Left forelimb (tissue), 1 donor: ENCODE measurements at places on chromosomes 2 and 18.

DNA sequence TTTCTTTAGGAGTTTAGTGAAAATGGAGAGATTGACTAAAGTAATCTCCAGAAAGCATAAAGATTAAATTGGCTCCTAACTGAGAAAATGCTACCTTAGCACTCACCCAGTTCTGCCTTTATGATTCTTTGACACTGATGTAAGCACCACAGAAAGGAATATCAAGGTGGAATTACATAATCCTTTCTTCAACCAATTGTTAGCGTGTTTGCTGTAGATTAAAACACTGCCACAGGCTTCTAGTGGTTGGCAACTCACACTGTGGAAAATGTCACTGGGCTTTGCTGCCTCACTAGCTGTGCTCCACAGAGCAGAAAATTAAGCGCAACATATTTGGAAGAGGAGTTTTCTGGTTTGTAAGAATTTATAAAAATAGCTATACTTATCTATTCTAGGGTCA, 104.1 kb downstream of the DLGAP1 start:
- DNase-seq: no peak

DNA sequence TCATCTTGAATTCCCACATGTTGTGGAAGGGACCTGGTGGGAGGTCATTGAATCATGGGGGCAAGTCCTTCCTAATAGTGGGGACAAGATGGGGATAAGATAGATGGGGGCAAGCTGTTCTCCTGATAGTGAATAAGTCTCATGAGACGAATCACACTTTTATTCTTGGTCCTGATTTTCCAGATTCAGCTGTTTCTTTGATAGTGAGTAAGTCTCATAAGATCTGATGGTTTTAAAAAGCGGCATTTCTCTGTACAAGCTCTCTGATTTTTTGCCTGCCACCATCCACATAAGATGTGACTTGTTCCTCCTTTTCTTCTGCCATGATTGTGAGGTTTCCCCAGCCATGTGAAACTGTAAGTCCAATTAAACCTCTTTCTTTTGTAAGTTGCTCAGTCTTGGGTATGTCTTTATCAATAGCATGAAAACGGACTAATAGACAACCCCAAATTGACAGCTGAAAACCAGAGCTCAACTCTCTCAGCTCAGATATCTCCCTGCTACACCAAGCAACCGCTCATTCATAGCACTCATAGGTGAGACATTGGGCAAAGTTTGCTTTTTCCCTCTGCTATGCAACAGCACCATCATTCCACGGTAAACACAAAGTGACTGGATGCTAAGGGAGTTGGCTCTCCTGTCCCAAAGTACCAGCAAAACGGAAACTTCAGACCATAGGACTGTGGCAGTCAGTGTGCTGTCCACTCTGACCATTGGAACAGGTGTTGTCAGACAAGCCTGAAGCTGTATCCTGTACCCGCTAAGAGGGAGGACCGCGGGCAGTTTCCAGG, 44.9 kb upstream of the TBC1D8 start:
- DNase-seq: no peak

DNA sequence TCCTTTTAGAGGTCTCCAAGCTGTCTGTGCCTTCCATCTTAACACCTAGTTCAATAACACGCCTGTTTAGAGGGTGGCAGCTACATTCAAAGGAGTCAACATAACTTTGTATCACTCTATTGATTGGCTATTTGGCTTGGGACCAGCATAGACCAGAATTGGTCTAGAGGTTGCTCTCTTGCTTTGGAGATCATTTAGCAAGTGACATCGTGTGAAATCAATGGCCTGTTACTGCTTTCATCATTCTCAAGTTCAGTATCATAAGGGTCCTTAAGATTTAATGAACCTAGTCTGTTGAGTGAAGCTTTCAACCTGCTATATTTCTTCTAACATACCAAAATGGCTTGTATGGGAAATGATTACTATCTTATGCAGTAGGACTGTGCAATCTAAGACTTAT, 768.2 kb downstream of the NRXN1 start:
- DNase-seq: no peak

DNA sequence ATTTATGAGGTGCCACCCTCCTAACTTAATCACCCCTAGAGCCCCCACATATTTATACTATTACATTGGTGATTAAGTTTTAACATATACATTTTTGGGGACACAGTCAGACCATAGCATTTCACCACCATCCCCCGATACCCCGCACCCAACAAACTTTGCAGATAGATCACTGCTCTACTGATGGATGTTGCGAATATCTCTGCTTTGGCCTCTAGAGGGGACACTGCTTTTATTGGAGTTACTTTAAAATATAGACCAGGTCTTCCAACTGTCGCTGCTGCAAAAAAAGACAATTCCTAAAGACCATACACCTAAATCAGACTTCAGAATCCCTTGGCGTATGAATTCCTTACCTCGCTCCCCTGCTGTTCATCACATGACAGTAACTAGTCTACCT, 115.8 kb upstream of the FSHR start:
- DNase-seq: no peak

DNA sequence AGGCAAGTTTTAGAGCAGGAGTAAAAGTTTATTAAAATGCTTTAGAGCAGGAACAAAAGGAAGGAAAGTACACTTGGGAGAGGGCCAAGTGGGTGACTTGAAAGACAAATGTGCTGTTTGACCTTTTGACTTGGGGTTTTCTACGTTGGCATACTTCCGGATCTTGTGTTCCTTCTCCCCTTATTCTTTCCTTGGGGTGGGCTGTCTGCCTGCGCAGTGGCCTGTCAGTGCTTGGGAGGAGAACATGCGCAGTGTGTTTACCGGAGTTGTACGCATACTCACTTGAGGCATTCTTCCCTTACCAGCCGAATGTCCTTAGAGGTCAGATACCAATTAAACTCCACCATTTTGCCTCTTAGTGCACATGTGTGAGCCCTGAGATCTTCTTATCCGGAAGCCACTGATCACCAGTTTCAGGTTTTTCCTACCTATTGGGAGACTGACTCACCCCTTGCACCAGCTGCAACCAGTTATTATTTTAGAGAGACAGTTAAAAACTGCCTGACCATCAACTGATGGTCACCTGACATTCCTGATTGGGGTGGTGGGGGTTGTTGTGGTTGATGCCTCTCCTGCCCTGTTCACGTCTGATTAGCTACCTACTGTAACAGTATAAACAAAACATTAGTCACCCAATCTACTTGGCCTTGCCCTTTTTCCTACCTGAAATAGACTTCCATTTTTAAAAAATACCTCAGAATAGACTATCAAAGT, 67.5 kb downstream of the NYAP2 start:
- DNase-seq: no peak

- DNase-seq: no peak
These were observed 1085.3 kb upstream of the CNTNAP5 start for GRCh38 chr2:122939796-122940195.

DNA sequence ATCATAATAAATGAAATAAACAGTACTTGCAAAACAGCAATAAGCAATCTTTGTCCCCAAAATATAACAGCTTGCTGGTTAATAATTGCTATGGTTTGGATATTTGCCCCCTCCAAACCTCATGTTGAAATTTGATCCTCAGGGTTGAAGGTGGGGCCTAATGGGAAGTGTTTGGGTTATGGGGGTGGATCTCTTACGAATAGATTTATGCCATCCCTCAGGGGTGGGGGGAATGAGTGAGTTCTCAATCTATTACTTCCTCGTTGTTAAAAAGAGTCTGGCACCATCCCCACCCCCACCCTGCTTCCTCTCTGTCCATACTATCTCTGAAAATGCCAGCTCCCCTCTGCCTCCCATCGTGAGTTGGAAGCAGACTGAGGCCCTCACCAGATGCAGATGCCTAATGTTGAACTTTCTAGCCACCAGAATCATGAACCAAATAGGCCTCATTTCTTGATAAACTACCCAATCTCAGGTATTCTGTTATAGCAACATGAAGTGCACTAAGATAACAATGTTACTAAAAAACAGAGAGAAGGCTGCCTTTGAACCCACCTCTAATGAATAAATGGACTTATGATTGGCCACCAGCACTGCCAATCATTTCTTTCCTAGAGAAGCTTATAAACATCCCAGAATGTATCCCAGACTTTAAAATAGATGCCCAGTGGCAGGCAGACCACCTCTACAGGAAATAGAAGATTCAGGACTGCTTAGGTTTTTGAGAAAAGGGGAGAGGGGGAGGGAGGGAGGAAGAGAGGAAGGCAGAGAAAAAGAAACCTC, 90.1 kb downstream of the ALPK2 start:
- DNase-seq: no peak

DNA sequence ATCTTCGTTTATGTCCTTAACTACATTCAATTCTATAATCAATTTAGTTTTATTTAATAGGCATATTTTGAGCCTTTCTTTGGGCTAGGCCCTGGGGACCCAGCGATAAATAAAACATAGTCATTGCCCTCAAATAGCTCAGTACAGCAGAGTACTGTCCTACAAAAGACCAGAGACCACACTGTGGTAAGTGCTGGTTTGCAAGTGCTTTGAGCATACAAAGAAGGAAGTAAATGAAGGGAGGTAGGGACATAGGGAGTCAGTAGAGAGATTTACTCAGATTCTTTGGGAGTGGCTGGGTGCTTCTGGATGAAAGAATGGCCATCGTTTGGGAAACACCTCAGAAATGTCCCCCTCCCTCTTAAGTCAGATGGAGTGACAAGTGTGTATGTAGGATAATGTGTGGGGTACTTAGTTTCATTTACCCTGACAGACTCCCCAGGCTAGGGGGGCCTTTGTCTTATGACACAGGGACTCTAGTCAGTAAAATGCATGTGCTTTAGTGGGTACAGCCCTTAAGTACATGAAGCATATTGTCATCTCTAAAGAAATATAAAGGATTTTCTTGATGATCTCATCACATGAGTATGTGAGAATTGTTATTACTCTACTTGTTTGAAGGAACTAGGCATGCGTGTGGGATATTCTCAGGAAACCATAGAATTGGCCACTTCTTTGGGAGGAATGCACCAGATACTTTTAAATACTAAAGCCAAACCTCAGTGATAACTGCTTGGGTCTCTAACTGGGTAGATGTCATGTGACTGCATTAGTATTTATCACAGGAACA, 35.1 kb downstream of the MAPRE2 start:
- no peak for DNase-seq

GRCh38 chr2:17960925-17961324, 82.5 kb downstream of the KCNS3 start:
- no peak for DNase-seq

DNA sequence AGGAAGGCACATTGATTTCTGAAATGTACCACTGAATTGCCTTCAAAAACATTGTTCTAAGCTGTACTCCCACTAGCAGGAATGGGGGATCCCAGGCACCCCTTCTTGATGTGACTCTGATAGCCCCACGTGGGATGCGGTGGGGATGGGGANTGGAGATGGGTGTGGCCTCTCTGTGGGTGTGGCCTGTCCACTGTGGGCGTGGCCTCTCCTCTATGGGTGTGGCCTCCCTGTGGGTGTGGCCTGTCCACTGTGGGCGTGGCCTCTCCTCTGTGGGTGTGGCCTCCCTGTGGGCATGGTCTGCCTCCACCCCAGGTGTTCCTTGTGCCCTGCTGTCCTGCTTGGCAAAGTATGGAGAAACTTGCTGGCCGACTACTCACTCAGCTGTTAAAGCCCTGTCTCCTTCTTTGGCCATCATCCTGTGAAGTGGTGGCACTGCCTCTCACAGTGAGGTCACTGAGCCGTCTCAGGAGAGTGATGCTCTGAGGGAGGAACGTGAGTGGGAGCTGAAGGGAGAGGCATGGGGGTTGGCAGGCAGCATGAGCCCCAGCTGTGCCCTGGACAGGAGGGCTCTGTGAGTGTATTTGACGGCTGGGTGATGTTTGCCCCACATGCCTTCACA, 6.7 kb upstream of the PARD6G start:
- no peak for DNase-seq

DNA sequence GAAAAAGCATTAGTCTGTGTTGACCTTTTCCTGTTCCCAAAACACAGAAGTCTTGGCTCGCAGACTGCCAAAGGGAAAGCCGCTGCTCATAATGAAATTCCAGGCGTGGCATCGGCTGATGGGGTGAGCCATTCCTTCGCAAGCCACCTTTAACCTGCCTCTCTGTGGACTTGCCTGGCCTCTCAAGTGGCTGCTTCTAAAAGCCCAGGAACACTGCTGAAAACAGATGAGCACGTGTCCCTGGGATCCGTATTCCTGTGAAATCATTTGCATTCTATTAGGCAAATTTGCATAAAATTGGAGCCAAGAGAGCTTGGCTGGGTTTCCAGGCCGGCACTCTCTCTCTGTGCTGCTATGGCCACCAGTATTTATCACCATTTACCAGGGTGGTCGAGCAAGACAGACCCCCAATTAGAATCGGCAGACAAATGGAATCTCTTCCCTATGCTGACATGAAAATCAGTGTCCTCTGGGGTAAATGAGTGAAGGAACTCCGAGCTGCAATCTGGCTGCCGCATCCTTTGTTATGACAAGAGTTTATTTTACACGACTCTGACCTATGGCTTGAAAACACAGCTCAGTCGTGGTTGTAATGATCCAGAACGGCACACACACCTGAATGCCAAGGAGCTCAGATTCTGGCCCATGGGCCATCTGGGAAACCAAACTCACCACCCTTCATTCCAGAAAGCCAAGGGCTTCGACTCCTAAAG, 21.7 kb downstream of the BCL2 start:
- DNase-seq: no peak

- DNase-seq: no peak
These were observed 27.3 kb downstream of the CYB5A start for GRCh38 chr18:74264303-74265020.

GRCh38 chr2:8146132-8147005, 535.5 kb upstream of the ID2 start:
- DNase-seq: no peak

- DNase-seq: no peak
These were observed 443 bp downstream of the CPSF3 start for GRCh38 chr2:9423922-9424272.

DNA sequence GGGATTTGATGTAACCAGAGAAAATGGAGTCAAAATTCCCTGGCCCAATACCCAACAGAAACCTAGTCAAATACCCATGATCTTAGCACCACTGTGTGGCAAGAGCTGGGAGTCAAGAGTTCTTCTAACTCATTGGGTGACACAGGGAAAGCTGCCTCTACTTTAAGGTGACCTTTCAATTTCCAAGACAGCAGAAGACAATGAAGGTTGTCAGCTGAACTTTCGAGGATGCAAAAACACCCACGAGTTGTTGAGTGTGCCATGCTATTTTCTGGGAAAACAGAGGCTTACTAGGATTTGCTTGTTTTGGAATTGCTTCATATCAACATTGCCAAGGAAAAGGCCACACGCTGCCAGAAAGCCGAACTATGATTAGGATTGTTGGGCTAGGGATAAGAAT, 61.6 kb upstream of the CYRIA start:
- no peak for DNase-seq

GRCh38 chr2:115196587-115196986, 754.1 kb downstream of the DPP10 start:
- DNase-seq: no peak

GRCh38 chr2:143289025-143289424, 159.8 kb downstream of the ARHGAP15 start:
- DNase-seq: no peak

DNA sequence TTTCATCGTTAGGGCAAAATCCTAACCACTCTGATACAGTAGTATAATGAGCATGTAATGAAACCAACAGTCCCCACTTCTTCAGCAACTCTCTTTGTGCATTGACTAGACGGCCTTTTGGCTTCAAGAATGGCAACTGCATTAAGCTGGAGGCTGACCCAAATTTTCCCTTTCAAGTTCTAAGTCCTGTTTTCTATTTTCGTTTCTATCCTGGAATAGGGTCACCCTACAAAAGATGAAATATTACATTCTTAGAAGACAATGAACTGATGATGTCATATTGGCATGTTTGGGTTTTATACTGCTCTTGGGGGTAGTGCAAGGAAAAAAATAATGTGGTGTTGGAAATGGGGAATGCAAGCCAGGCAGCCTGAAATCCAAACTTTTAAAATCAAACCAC, 254.4 kb downstream of the ETAA1 start:
- DNase-seq: no peak

- no peak for DNase-seq
These were observed 1.0 kb upstream of the PEX13 start for GRCh38 chr2:61016392-61017002.
